Stimulated activated CD8-positive, alpha-beta memory T cell treated with anti-CD3 and anti-CD28 coated beads, Interleukin-7, amount 100 ng/mL, for 24 hours (primary cell): ENCODE measurements at places on chromosomes 1 and 21.

GRCh38 chr1:181438013-181438412 is 45.3 kb upstream of the CACNA1E start:
- no peak for DNase-seq

DNA sequence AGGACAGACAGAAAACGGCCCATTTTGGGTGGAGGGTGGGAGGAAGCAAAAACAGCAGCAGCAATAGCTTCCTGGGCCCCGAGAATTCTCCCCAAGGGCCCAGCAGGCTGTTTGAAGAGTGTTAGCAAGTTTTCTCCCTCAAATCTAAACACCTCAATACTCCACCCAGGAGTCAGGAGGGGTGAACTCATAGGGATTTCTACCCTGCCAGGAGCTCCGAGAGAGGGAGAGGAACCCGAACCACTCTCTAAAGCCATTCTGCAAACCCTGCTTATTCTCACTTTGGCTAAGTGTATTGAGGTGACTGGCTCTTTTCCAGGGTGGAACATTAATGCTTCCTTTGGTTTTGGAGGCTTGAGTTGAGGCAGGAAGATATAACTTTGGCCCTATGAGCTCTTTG is 55.6 kb upstream of the PPM1J start:
- no peak for DNase-seq

GRCh38 chr1:36760081-36760480 is 274.2 kb downstream of the GRIK3 start:
- DNase-seq: no peak

DNA sequence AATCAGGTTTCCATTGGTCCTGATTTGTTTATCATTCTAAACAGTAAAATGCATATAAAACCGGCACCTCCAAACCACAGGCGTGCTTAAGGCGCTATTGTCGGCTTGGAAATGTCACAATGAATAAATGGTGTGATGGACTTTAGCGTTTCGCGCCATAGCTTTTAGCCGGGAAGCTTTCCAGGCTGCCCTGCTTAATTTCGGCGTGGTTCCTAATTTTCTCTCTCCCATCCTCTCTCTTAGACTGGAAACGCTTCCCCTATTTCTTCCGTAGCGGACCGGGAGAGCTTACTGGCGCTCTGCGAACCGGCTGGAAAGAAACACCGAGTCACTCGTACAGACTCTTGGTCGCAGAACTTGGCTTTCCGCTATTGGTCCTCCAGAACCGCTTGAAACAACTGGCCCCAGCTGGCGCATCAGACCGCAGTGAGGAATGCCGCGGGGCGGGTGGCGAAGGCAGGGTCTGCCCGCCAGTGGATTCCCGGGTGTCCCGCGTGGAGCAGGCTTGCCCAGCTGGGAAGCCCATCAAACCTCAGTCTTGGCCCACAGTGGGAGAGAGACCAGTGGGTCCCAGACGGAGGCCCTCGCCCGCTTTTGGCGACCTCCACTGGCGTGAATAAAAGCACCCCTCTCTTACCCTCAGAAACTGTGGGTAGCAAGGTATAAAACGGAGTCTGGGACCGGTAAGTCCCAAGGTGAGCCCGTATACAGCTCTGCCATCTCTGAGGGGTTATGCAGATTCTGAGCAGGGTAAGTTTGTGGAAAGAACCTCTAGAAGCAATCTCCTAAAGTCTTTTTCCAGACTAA is 4.0 kb upstream of the LHX8 start:
- DNase-seq: no peak

DNA sequence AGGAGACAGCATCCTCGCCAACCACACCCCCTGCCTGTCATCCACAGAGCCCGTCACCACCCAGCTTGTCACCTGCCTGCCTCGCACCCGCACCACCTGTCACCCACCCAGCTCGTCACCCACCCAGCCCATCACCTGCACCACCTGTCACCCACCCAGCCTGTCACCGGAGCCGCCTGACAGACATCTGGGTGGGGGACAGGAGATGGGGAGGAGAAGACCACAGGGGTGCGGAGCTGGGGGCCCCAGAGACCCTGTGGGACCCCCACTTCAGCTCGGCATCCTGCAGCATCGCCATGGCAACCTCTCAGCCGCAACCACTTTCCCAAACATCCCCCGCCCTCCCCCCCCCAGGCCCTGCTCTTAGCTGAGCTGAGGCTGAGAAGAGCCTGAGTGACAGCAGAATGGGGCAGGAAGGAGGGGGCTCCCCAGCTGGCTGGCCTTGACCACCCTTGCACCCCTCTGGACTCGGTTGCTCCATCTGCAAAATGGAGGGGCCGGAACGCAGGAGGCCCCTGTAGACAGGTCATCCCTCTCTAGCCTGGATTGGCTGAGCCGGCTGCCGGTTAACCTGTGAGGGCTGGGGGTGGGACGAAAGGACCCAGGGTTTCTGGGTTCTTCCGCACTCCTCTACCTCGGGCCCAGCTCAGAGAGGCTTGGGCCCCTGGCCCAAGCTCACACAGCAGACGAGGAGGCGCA is 11.6 kb downstream of the AHDC1 start:
- no peak for DNase-seq

GRCh38 chr1:36126797-36127500 is 1.9 kb upstream of the COL8A2 start:
- DNase-seq: no peak
